ENCODE measurements at places on chromosomes 12 and 14.

DNA sequence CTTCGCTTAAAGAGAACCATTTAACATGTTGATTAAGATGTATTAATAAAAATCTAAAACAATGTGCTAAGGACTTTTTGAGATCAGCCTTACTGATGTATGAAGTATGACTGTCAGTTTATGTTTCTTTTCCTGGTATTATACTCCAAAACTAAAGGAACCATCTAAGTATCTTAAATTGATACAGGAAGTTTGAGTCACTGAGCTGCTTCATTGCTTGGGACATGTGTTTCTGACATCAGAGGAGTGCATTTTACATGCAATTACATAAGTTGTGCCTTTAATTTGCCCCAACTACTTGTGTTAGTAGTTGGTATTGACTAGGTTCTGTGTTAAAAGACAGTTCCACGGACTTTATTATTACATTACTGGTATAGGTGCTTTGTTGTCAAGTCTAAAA, 50.9 kb downstream of the PROX2 start:
- ATAC-seq, result peak; percentile 48

DNA sequence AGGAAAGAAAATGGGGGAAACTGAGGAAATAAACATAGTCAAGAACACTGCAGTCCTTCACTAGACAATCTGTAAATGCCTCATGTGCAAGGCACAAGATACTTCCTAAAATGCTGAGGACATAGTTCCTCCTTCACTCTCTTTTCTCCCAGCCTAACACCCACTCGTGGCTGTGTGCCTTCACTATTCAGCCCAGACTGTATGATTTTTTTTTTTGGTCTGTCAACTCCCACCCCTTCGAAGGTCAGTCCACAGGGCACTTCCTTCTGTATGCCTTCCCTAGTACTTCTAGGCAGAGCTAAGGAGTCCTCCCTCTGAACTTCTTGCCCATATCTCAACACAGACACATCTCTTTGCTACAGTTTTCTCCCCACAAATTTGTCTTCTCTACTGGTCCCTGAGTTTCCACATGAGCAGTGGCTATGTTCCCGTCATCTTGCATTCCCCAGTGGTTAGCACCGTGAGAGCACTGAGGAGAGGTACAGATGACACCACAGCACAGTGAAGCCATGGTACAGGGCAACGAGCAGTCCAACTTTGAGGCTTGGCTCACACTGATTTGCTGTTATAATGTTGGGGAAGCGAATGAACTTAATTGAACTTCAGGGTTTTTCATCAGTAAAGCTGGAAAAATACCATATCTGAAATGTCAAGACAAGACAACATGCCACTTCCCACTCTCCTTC, 24.1 kb upstream of the SYCP3 start:
- no peak for ATAC-seq

GRCh38 chr14:76720382-76720813, 40.9 kb upstream of the VASH1 start:
- no peak for ATAC-seq

DNA sequence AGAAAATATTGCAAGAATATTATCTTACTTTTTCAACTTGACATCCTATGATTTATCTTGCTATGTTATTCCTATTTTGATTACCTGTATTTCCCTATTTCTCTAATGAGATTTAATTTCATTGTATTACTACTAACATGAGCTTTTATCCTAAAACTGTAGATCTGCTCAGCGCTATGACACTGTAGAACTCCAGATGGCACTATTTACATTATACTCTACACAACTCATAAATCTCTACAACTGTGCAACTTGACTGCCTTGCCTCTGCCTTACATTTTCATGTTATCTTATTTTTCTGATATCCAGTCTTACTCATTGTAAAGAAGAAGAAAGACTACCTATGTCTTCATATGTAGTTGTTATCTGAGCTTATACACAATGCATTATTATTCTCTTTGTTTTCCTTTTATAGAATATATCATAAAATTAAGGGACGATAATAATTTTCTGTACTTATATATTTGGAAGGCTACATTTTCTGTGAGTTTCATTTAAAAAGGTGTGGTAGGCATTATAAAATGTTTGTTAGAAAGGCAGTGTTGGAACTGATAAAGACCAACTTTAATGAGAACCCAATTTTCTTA, 24.1 kb downstream of the NUP37 start:
- ATAC-seq, result no peak

GRCh38 chr14:102293781-102294180, 11.2 kb downstream of the MOK start:
- no peak for ATAC-seq

DNA sequence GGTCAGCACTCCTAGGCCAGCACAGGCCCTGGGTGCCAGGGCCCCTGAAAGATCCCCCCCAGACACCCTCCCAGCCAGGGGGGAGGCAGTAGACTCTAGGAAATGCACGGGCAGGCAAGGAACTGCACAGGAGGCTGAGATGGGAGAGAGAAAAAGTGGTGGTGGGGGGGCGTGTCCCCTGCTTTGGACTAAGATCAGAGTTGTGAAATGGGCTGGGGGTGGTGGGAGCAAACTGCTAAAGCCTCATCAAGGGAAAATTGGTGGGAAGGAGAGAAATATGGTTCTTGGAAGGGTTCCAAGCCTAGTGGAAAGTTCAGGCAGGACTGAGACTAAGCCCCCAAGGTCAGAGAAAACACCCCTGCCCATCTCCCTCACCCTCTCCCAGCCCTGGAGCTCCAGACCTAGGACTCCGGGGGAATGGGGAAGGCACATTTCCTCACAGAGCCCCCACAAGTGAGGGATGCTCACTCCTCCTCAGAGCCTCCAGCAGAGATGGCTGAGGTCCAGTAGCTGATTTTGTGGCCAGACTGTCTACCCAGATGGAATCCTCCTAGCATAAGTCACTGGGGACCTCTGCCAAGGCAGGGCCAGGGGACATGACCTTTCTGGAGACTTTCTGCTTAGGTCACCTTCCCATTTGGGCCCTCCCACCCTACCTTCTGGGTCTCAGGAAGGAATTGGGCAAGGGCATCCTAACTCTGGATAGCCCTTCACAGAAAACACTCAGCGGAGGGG, 29.8 kb downstream of the FIGNL2 start:
- ATAC-seq, result no peak

- ATAC-seq, result no peak
These were observed 6.9 kb upstream of the C14orf180 start for GRCh38 chr14:104572668-104573067.

DNA sequence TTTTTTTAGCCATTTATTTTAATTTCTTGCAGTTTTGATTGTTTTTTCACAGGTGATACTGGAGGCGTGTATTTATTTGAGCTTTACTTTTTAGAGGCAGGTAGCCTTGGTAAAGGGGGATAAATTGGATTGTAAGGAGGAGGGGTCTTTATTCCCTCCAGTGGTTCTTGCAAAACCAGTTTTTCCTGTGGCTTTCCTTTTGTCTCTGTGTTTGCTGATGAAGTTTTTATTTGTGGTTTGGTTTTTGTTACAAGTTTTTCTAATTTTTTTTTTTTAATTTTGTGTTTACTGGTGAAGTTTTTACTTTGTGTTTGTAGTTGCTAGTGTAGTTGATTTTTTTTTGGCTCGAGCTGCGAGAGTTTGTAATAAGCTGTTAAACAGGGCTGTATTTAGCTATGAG, 278.5 kb downstream of the PRKD1 start:
- no peak for ATAC-seq

DNA sequence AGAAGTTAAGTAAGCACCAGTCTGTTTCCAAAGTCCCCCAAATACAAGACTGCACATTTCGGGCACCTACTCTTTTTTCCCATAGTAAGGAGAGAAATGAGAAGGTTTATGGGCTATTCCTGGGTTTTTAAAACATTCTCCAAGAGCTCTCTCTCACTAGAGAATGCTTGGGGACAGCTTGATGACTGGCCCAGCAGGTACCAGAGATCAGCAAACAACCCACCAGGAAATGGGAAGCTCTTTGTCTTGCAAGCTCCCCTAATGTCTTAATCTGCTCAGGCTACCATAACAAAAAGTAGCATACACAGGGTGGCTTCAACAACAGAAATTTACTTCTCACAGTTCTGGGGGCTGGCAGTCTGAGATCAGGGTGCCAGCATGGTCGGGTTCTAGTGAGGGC, 41.8 kb upstream of the CRY1 start:
- no peak for ATAC-seq

- ATAC-seq, result no peak
These were observed 404.1 kb downstream of the RAD51B start for GRCh38 chr14:68223631-68224030.

GRCh38 chr14:32197919-32198318, 3.9 kb upstream of the RNU6-7 start:
- peak; percentile 9 for ATAC-seq

- ATAC-seq, result no peak
These were observed 72.5 kb downstream of the NEDD1 start for GRCh38 chr12:96979532-96979931.

- ATAC-seq, result no peak
These were observed 68.2 kb upstream of the IGF1 start for GRCh38 chr12:102548543-102548942.

DNA sequence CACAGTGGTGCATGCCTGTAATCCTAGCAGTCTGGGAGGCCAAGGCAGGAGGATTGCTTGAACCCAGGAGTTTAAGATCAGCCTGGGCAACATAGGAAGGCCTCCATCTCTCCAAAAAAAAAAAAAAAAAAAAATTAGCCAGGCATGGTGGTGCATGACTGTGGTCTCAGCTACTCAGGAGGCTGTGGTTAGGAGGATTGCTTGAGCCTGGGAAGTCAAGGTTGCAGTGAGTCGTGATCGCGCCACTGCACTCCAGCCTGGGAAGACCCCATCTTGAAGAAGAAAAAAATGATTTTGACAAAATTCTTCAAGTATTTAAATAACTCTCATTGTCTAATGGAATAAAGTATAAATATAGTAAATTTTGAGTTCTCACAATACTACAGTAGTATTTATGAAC, 219.2 kb upstream of the SSTR1 start:
- ATAC-seq, result no peak

- ATAC-seq, result no peak
These were observed 121.9 kb downstream of the PIK3C2G start for GRCh38 chr12:18383203-18383602.

- no peak for ATAC-seq
These were observed 3.1 kb downstream of the SMOC1 start for GRCh38 chr14:69882116-69882864.

GRCh38 chr12:95763809-95764253, 26.7 kb downstream of the NTN4 start:
- ATAC-seq, result no peak

- ATAC-seq, result no peak
These were observed 49.8 kb downstream of the B4GALNT3 start for GRCh38 chr12:509500-509899.

DNA sequence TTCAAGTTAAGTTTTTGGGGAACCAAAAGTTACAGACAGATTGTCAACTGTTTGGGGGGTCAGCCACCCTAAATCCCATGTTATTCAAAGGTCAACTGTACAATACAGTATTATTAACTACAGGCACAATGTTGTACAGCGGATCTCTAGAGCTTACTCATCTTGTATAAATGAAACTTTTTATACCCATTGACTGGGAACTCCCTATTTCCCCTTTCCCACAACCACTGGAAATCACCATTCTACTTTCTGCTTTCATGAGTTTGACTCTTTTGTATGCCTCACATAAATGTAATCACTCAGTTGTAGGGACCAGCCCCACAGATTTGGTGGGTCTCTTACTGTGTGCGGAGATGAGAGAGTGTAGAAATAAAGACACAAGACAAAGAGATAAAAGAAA, 57.8 kb downstream of the SLCO1B3 start:
- ATAC-seq, result no peak

- no peak for ATAC-seq
These were observed 281.8 kb upstream of the SOX5 start for GRCh38 chr12:24231298-24231697.

- no peak for ATAC-seq
These were observed 122.1 kb downstream of the PRKD1 start for GRCh38 chr14:29805415-29806123.

DNA sequence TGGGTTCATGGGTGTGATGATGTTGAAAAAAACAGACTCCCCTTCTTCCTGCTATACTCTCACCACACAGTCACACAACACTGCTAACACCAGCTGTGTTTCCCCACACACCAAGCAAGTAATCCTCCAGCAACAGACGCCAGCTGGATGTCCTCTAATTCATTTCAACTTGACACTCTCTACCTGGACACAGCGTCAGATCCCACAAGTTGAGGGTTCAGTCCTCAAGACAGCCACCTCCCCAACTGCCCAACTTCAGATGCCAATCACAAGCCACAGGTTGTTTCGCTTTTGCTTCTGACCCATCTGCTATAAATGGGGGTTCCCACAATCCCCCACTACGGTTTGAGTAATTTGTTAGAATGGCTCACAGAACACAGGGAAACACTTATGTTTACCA, 49.3 kb downstream of the TMEM30B start:
- ATAC-seq, result no peak

GRCh38 chr14:89225607-89226006, 191.4 kb downstream of the FOXN3 start:
- ATAC-seq, result no peak

DNA sequence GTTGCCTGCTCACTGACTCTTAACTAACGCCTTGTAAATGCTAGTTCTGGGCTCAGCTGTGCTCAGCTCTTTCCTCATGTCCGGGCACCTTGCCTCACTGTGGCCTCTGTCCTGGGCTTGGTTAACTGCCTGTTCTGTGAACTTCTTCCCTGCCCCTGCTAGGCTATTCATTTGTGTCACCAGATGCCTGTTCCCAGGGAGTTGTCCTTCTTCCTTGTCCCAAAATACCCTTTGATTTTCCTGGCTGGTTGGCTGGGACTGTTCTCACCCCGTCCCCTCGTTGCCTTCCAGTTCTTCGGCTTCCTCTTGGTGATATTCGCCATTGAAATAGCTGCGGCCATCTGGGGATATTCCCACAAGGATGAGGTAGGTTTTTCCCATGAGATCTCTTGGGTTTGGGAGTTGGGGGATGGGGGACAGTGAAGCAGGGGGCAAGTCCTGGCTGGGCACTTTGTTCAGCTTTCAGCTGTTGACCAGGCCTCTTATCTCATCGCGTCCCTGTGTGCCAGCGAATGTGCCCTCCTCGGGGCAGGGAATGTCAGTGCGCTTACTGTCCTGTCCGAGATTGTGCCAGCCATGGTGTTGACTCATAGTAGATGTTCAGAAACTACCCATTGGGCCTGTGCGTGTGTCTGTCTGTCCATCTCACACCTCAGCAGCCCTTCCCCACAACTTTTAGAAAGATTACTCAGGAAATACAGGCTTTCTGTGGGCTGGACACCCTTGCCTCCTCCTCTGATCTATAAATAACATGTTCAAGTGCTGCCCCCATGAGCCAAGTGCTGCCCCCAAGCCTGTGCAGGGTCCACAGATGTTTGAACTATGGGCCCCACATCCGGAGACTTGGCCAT, 33.1 kb downstream of the CD9 start:
- ATAC-seq, result no peak

Measured in activated CD4-positive, CD25-positive, alpha-beta regulatory T cell treated with anti-CD3 and anti-CD28 coated beads, Interleukin-2, amount 50 U/mL, for 24 hours (primary cell).